ENCODE measurements at places on chromosomes 7 and 10. TPM values are rescaled to one million over a fixed set of nuclear protein-coding genes. Genes with fewer than 3 reads are reported as not detected.

DNA sequence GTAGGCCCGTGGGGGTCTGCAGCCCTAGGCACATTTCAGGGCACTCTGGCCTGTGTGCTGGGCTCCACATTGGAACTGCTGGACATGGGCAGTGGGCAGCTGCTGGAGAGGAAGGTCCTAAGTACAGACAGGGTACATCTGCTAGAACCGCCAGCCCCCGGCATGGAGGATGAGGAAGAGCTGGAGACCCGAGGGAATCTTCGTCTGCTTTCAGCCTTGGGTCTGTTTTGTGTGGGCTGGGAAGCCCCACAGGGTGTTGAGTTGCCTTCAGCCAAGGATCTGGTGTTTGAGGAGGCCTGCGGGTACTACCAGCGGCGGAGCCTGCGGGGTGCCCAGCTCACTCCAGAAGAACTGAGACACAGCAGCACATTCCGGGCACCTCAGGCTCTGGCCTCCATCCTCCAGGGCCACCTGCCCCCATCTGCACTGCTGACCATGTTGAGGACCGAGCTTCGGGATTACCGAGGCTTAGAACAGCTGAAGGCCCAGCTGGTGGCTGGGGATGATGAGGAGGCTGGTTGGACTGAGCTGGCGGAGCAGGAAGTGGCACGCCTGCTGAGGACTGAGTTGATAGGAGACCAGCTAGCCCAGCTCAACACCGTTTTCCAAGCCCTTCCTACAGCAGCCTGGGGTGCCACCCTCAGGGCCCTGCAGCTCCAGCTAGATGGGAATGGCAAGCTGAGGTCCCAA, 1.4 kb downstream of the HPS6 start:
- H3K4me1 ChIP-seq: peaks cover 4% of the 10 kb centered on the region
- H3K27ac ChIP-seq: no peak overlapping the region
- DNase-seq: no peak
- no peak overlapping the region for H3K4me3 ChIP-seq

DNA sequence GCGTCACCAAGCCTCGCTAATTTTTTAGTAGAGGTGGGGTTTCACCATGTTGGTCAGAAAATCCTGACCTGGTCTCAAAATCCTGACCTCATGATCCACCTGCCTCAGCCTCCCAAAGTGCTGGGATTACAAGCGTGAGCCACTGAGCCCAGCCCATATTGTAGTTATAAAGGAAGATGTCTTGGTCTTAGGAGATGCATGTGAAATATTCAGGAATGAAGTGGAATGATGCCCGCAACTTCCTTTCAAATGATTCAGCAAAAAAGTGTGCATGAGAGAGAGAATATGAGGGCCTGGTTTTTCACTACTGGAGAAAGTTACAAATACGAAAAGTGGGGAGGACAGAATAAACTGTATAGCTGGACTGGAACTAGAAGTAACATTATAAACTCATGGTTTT, 15.9 kb downstream of the TMEM209 start:
- no peaks in the 10 kb centered on the region for H3K4me1 ChIP-seq
- DNase-seq: no peak
- no peak overlapping the region for H3K4me3 ChIP-seq
- H3K36me3 ChIP-seq: peaks cover 40% of the 10 kb centered on the region

GRCh38 chr10:35417795-35418194, 81.5 kb downstream of the CCNY start:
- DNase-seq: no peak
- no peaks in the 10 kb centered on the region for H3K36me3 ChIP-seq
- no peaks in the 10 kb centered on the region for H3K27me3 ChIP-seq
- H3K4me3 ChIP-seq: no peak overlapping the region
- H3K27ac ChIP-seq: no peak overlapping the region

- H3K27ac ChIP-seq: no peak overlapping the region
- H3K27me3 ChIP-seq: no peaks in the 10 kb centered on the region
- no peak overlapping the region for H3K4me3 ChIP-seq
- no peak for DNase-seq
Observed at GRCh38 chr10:118698421-118698820, 56.3 kb downstream of the CACUL1 start.

DNA sequence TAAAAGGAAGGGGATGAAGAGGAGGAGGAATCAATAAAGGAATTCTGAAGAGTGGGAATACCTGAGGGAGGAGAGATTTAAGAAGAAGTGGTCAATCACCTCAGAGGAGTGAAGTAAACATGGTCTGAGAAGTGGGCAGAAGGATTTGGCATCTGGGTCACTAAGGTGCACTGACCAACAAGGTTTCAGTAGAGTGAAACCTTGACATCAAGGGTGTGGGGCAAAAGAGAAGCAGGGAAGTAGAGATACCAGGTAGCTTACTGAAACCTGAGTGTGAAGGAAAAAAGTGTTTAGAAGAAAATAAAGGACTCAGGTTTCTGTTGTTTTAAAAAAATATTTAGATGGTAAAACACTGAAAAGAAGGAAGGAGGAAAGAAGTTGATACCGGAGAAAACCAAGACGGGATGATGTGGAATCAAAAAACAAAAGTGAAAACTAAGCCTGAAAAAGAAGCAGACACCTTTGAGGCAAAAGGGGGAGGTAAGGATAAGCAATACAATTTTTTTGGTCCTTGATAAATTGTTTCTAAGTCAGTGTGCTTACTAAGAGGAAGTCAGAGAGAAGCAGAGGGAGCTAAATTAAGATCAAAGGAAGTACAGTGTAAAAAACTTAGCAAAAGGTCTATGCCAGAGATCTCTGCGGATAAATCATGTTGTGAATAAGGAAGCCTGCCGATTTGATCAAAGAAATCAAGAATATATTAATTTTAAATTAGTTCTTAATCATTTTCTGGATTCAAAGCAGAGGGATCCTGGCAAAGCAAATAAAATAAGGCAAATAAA, 137.2 kb upstream of the GPR22 start:
- no peak overlapping the region for H3K4me3 ChIP-seq
- H3K27ac ChIP-seq: no peak overlapping the region
- H3K27me3 ChIP-seq: no peaks in the 10 kb centered on the region

GNGT1 gene
- total RNA-seq: 0.26 TPM

INMT gene
- total RNA-seq: 0.84 TPM

DNA sequence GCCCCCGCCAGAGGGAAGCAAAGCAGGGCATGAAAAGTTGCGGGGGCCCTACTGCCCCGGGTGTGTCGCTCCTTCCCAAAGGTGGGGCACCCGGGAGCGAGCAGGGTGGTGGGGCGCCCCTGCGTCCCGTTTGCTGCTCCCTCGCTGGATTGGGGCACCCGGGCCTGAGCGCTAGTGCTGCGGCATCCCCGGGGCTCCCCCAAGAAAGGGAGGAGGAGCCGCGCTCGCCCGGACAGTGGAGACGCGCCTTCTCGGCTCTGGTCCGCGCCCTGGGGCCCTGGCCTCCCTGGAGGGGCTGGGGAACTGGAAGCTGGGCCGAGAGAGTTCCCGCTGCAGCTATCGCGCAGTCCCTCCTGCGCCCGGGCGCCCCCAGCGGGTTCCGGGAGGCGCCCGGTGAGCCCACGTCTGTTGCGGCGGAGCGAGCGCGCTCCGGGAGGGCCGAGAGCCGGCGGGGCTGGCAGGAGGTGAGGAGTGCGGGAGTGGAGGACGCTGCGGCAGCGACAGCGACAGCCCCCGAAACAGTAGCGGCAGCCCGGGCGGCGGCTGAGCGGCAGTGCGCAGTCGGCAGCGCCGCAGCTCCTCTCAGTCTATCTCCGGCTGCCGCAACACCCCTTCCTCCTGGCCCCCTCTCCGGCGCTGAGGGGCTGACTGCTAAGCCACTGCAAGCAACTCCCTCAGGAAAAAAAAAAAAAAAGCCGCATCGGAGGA, 504 bp upstream of the BMPER start:
- H3K36me3 ChIP-seq: no peaks in the 10 kb centered on the region
- peak overlapping the region; percentile 73 for H3K4me3 ChIP-seq
- H3K27me3 ChIP-seq: peaks cover 41% of the 10 kb centered on the region
- DNase-seq: peak; percentile 72
- H3K4me1 ChIP-seq: peaks cover 9% of the 10 kb centered on the region

- H3K4me1 ChIP-seq: peaks cover 8% of the 10 kb centered on the region
- no peak overlapping the region for H3K4me3 ChIP-seq
- no peaks in the 10 kb centered on the region for H3K27me3 ChIP-seq
- DNase-seq: no peak
- no peak overlapping the region for H3K27ac ChIP-seq
- H3K36me3 ChIP-seq: peaks cover 11% of the 10 kb centered on the region
Observed at GRCh38 chr10:13139676-13140075, 21.7 kb upstream of the MCM10 start.

DNA sequence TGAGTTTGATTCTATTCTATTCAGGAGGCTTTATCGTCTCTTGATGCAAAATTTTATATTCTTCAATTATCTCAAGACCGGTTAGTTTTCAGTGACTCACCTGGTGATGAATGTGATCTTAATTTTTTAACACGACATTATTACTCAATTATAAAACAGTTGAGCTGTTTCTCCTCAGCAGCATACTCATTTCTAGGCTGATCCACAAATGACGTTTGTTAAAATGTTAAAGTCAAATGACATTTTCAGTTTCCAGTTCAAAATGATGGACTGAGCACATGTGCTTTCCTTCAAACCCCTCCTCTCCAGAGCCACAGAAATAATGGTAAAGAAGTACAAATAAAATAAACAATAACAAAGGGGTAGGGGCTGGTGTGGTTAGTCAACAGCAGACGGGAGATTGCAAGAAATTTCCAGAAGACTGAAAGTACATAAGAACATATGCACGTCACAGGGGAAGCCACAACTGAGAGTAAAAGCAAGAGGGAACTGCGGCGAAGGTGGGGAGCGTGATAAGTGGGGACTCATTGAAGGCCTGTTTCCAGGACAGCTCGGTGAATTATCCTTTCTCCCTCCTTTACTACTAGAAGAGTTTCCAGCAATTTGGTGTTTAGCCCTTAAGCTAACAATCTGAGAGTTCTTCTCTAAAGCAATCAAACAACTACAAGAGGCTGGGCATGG, 10.9 kb downstream of the MACROH2A2 start:
- no peak overlapping the region for H3K4me3 ChIP-seq
- no peaks in the 10 kb centered on the region for H3K4me1 ChIP-seq
- DNase-seq: no peak
- no peaks in the 10 kb centered on the region for H3K36me3 ChIP-seq
